HT-29 (cell line): ENCODE measurements at places on chromosomes 3 and 15. TPM values are rescaled to one million over a fixed set of nuclear protein-coding genes. Genes with fewer than 3 reads are reported as not detected.

- no peak for DNase-seq
Observed at GRCh38 chr3:99418709-99419108, 219.7 kb upstream of the COL8A1 start.

Gene GTF2A2
- 81.4 and 95.4 TPM in 2 replicates for total RNA-seq

Gene AHSG
- not detected in 2 replicates for total RNA-seq

Gene MEIS2
- 50.1 and 59.3 TPM in 2 replicates for total RNA-seq

Gene MNS1
- 4.0 and 6.8 TPM in 2 replicates for total RNA-seq

Gene TRIM71
- total RNA-seq, result not detected in 2 replicates

GRCh38 chr15:90020936-90021507 is 19.9 kb downstream of the ZNF710 start:
- no peak for DNase-seq

Gene SCAANT1
- not detected in 2 replicates for total RNA-seq

Gene TMEM108
- not detected in 2 replicates for total RNA-seq

DNA sequence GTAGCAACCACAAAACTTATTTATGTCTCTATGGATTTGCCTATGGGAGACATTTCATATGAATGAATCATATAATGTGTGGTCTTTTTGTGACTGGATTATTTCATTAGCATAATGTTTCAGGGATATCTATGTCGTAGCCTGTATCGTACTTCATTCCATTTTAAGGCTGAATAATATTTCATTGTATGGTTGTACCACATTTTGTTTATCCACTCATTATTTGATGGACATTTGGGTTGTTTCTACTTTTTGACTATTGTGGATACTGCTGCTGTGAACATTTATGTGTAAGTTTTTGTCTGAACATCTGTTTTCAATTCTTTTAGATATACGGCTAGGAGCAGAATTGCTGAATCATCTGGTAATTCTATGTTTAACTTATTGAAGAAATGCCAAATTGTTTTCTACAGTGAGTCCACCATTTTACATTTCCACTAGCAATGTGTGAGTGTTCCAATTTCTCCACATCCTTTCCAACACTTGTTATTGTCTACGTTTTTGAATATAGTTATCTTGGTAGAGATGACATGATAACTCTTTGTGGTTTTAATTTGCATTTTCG is 134.4 kb upstream of the DAZL start:
- DNase-seq, result no peak
